ENCODE measurements at places on chromosomes 1 and 21.

- no peak for DNase-seq
Measured at GRCh38 chr1:91924146-91924545, 25.1 kb upstream of the BRDT start.

DNA sequence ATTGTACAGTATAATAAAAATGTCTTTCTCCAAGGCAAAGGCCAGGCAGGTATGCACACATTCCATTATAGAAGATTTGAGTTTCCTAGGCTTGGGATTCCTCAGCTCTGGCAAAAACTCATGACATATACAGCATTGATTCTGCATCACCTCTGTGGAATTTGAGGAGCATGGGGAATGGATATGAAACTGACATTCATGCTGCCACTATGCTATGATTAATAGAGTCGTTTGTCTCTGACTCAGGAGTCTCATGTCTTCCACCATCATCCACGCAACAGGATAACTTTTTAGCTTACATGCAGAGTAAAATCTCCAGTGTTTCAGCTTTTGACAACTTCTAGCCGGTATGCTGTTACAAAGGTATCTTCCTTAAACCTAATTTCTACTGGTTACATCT is 49.8 kb upstream of the ADORA3 start:
- no peak for DNase-seq

GRCh38 chr1:202616355-202616915 is 93.8 kb downstream of the SYT2 start:
- no peak for DNase-seq

DNA sequence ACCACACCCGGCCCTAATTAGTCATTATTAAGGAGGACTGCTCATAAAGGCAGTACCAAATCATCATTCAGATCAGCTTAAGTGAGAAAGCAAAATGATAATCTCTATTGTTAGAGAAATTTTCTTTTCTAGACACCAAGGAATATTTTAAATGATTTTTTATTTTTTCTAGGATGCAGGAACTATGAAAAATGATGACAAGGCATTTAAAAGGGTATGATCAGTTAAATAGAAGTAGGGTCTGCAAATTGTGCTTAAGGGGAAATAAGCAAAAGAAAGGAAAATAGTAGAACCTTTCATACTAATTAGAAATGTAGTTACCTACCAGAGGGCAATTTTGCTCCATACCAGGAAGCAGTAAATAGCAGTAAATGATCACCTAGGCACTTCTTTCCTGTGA is 21.6 kb upstream of the TEKT2 start:
- no peak for DNase-seq

- no peak for DNase-seq
Measured at GRCh38 chr1:245256528-245256927, 101.7 kb downstream of the KIF26B start.

- DNase-seq: no peak
Measured at GRCh38 chr1:78869136-78869535, 137.4 kb downstream of the ADGRL4 start.

DNA sequence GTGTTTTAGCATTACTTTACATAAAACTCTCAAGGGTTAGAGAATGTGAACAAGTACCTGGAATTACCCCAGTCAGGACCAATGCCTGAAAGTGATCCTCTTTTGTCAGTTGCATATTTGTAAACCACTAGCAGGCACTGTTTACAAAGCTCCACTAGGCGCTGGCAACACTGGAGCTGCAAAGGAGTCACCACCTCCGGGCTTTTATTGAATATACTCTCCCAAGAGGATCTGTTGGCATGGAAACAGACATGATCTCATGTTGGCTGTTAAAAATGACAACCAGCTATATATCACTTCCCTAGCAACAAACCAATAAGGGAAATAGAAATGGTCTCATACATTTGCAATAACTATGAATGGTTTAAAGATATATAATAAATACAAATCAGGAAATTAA is 116.0 kb downstream of the TTLL7 start:
- DNase-seq: no peak

Data from central memory CD4-positive, alpha-beta T cell (primary cell).